RPMI7951 (cell line): ENCODE measurements at places on chromosomes 2 and 18. TPM values are rescaled to one million over a fixed set of nuclear protein-coding genes. Genes with fewer than 3 reads are reported as not detected.

NOSTRIN gene
- 0.20 TPM in 1 of 2 replicates, not detected in the other for total RNA-seq

DNA sequence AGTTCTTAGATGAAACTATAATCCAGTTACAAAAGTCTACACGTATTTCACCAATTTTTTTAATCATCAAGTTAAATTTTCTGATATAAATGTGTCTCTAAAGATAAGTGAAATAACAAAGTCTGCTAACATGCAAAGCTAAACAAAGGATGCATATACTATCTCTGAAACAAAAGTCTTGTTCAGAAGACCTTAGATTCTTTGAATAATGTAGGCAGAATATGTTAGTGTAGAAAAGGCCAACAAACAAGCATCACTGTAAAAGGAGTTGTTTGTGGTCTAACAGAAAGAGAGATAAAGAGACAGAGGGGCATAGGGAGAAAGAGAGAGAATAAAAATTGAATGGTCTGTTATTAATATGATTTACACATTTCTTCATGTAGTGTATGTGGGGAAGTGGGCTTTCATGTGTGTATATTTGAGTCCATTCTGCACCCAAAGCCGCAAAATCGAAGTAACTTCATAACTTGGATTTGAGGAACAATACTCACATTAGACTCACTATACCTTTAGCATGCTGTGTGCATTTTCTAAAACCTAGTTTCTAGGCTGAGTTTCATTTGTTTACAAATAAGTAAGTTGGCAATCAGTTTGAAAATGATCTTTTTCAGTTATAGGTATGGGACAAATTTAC is 734.8 kb upstream of the REG3G start:
- DNase-seq = no peak

- peak; percentile 38 for DNase-seq
These were observed 10.6 kb downstream of the PTPRM start for GRCh38 chr18:7577706-7578105.

DNA sequence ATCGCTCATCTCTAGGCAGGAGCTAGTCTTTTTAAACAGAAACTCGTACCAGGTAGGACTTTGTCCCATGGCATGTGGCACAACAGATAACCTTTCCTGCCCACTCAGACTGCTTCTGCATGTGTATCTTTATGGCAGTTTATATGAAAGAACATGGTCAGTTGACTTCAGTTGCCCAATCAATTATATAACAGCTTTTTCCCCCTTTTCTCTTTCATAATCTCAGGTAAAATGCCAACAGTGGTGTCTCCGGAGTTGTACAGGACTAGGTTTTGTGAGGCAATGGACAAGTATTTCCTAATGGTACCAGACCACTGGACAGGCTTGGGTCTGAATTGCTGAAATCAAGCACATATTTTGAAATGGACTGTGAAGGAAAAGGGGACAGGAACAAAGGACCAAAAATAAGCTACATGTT is 51.6 kb upstream of the PTH2R start:
- DNase-seq = no peak

- DNase-seq = peak; percentile 98
These were observed at the start of gene PLCD4 for GRCh38 chr2:218607436-218608115. Gene PLCD4, plus strand, starts transcription at chr2:218607899. Its CDS starts 7,841 bp downstream, at chr2:218615740.

DNA sequence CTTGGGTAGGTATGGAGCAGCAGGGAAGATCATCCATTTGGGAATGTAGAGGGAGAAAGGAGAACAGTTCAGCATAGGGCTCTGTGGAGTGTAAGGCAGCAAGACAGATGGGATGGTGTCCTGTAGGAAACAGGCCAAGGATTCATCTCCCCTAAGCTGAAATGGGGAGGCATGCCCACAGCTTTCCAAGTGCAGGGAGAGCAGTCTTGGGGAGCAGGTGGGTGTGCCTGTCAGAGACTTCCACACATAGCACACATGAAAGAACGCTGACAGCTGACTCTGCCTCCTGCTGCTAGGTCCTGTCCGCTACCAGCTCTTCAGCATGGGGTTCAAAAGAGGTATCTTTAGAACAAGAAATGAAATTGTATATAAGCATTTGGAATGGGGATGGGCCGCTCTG is 9.0 kb downstream of the SETBP1 start:
- no peak for DNase-seq
